H4 (cell line): ENCODE measurements at places on chromosomes 13 and 19. TPM values are rescaled to one million over a fixed set of nuclear protein-coding genes. Genes with fewer than 3 reads are reported as not detected.

DNA sequence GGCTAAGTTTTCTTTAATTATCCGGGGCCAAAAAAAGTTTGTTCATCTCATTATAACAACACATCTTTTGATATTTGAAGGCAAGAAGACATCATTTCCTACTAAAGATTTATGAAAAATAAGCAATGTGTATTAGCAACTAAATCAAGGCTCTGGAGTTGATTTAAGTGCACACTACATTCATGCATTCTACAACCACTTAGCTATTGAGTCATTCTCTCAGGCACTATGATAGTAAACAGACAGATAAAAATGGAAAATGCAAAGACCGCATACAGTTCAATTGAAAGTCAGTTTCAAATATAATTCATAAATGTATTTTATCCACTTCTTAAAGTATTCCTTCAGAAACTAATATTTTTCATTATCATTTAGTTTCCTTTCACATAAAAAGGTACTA is 1395.2 kb downstream of the PCDH9 start:
- no peak for DNase-seq

GRCh38 chr19:37977992-37978391 is 71.0 kb downstream of the SIPA1L3 start:
- no peak for DNase-seq

- DNase-seq = no peak
Observed at GRCh38 chr19:50039968-50040367, 14.2 kb downstream of the ZNF473 start.

DNA sequence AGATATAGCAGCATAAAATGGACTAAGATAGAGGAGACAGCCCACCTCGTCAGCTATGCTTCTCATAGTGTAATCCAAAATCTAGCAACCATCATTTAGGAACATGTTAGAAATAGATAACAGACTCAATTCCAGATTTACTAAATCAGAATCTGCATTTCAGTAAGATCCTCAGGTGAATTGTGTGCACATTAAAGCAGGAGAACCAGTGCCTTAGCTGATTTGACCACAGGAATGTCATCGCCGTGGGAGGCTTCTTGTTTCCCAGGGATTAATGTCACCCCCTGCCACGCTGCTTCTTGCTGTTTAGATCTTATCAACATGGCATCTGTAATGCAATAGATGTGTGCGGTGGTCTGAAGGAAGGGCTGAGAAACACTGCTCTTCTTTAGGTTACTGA is 84.0 kb downstream of the GPC5 start:
- peak; percentile 37 for DNase-seq

DNA sequence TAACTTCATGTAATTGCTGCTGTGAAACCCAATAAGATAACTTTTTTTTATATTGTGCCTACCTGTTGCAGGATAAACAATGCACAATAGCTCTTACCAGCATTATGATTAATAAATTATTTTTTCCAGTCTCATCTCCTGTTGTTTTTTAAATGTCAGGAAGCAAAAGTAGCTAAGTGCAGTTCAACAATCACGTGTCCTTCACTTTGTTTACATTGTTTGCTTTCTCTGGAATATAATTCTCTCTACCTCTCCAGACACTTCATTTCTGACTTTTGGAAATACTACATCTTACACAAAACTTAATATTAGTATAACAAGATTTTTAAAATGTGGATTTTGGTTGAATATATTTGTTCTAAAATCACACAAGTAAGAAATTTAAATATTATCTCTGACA is 1359.4 kb downstream of the SLITRK1 start:
- DNase-seq = no peak

GRCh38 chr13:83350569-83350968 is 531.7 kb downstream of the SLITRK1 start:
- no peak for DNase-seq

- DNase-seq = no peak
Observed at GRCh38 chr13:36986462-36987240, 12.5 kb downstream of the ALG5 start.

GRCh38 chr19:15372470-15372869 is 7.1 kb downstream of the AKAP8 start:
- no peak for DNase-seq

The TMEM86B gene
- 0.81 TPM in 1 of 2 replicates, not detected in the other for total RNA-seq

DNA sequence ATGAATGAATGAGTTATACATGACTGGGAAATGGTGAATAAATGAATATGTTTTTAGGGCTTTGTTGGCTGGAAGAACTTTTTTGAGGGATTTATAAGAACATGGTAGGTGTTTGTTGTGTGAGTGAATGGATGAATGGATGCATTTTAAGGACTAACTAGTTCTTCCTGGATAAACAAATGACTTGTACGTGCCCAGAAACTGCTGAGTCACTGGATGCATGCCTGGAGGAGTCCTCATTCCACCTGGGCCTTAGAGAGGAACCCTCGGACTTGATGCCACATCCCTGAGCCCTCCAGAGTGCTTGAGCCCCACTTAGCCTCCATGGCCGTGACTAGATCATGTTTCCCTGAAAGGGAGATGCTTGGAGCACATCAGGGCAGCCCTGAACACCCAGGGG is 153.4 kb downstream of the DPF1 start:
- DNase-seq = peak; percentile 69

GRCh38 chr13:48896312-48896711 is 79.4 kb upstream of the FNDC3A start:
- DNase-seq = peak; percentile 19

DNA sequence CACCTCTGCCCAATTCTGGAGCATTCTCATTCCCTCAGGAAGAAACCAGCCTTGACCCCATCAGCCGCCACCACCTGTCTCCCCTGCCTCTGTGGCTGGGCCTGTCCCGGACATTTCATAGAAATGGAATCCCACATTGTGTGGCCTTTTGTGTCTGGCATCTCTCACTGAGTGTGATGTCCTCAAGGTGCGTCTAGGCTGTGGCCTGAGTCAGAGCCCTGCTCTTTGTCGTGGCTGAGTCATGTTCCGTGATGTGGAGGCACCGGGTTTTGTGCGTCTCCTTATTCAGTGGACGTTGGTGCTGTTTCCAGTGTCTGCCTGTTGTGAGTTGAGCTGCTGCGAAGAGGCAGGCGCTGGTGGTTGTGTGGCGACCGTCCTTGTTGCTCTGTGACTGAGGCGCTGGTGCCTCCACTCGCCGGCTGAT is 3.5 kb downstream of the FZR1 start:
- DNase-seq = no peak

- DNase-seq = no peak
Observed at GRCh38 chr13:32407854-32408253, 20.1 kb downstream of the N4BP2L1 start.

DNA sequence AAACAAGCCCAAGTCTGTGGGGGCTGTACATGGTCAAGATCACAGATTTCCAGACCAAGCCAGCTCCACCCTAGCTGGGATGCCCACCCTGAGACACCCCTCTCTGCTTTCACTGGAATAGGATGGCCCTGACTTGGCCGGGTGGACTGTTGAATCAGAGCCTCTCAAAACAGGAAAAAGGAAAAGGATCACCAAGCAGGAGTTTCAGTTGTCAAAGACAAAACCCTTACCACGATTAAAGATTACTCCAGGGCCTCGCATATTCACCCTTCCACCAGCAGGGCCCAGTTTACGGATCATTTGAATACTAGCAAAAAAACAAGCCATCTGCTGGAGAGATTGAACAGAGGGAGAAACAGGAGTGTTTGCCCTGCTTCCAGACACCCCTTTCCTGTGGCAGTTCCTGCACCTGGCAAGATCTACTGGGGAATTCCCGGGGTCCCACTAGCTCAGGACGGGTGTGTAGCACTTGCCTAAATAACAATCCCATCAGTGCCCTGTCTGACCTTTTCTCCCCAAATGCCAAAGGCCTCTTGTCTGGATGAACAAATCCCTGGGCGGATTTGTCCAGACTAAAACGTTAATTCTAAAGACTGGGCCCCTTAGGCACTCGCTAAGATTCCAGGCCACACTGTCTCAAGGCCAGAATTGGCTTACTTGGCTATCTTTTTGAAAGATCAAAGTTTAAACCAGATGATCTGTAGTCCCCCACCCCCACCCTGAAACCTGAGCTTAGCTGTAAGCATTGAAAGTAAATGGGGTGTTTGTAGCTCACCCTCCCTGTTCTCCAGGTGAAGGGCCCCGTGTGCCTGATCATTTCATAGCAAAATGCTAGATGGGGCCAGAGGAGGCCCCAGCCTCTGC is 38.4 kb downstream of the ACTN4 start:
- peak; percentile 89 for DNase-seq

- no peak for DNase-seq
Observed at GRCh38 chr19:36046443-36047050, 7.5 kb downstream of the THAP8 start.

The CYP4F12 gene
- 3.6 and 6.3 TPM in 2 replicates for total RNA-seq

GRCh38 chr19:7970716-7971448 is 27.4 kb upstream of the TIMM44 start:
- no peak for DNase-seq

GRCh38 chr13:34942732-34943435 is 814 bp downstream of the NBEA start:
- peak; percentile 12 for DNase-seq

The ACP7 gene
- total RNA-seq = not detected in 2 replicates

- DNase-seq = no peak
Observed at GRCh38 chr13:72963762-72964161, 95.0 kb upstream of the KLF5 start.

GRCh38 chr13:104375614-104376013 is 1309.4 kb upstream of the SLC10A2 start:
- DNase-seq = no peak

DNA sequence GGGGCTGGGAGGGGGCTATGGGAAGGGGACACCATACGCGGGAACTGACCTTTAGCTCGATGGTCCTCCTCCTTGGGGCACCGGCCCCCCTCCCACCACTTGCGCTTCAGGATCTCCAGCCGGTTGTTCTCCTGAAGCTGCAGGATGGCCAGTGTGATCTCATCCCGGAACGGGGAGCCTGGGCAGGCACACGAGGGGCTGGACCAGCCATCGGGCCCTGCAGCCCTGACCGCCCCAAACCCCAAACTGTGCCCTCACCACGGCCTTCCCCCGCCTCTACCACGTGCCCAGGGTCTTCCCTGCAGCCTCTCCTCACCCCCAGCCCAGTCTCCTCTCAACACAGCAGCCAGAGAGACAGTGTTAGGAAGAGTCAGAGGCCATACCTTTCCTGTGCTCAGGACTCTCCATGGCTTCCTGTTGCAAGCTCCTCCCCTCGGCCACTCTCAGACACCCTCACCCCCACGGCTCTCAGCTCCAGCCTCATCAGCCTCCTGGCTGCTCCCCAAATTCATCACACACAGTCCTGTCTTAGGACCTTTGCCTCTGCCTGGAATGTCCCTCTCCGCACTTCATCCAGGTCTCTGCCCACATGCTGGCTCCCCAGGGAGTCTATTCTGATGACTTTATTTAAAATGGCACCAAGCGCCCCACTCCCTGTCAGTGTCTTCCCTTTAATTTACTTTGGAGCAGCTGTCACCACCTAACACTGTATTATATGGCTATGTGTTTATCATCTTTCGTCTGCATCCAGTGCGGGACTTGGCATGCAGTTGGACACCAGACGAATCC is 9.7 kb upstream of the ATP1A3 start:
- no peak for DNase-seq

The LAIR1 gene
- total RNA-seq = 0.46 and 1.5 TPM in 2 replicates

GRCh38 chr13:98586400-98587345 is 9.8 kb upstream of the STK24 start:
- no peak for DNase-seq

The THAP8 gene
- total RNA-seq = 1.9 and 6.3 TPM in 2 replicates

GRCh38 chr13:34803756-34804155 is 138.3 kb upstream of the NBEA start:
- DNase-seq = no peak

DNA sequence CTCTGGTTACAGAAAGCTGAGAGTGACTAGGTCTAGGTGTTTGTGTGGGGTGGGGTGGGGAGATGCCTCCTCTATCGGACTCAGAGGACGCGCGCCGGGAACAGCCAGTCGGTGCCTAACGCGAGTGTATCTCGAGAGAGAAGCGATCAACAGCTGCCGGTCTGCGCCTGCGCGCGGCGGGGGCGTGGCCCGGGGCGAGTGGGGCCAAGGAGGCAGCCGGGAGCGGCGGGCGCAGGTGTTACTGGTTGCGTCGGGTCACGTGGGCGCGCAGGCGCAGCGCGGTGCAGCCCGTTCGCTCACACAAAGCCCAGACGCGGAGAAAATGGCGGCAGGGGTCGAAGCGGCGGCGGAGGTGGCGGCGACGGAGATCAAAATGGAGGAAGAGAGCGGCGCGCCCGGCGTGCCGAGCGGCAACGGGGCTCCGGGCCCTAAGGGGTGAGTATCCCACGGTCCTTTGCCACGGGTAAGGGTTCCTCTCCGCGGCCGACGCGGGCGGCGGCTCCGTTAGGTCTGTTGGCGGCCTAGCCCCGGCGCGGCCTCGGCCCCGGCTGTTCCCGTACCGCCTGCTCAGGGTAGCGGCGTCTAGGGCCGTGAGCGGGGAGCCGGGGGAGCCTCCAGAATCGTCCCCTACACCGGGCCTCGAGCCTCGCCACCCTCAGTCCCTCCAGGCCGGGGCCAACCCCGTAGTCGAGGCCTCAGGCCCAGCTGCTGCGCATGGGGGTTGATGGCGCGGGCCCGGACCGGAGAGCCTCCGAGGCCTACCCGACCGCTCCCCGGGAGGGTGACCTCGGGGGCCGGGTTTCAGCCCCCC is at the start of gene HNRNPM:
HNRNPM (plus strand) TSS at position 299 of the 811 bp plus-strand sequence; CDS start at position 323, 24 bp downstream.
- DNase-seq = peak; percentile 98

DNA sequence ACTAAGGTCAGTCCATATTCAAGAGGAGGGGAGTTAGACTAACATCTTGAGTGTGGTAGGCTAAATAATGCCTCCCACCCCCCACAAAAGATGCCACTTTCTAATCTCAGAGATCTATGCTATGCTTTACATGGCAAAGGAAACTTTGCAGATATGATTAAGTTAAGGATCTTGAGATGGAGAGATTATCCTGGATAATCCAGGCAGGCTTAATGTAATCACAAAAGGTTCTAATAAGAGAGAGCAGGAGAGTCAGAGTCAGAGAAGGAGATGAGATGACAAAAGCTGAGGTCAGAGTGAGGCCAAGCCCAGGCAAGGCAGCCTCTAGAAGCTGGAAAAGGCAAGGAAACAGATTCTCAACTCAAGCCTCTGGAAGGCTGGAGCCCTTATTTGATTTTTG is 1011.6 kb downstream of the PCDH9 start:
- DNase-seq = no peak

- no peak for DNase-seq
Observed at GRCh38 chr13:23159205-23159759, 21.5 kb upstream of the SGCG start.

DNA sequence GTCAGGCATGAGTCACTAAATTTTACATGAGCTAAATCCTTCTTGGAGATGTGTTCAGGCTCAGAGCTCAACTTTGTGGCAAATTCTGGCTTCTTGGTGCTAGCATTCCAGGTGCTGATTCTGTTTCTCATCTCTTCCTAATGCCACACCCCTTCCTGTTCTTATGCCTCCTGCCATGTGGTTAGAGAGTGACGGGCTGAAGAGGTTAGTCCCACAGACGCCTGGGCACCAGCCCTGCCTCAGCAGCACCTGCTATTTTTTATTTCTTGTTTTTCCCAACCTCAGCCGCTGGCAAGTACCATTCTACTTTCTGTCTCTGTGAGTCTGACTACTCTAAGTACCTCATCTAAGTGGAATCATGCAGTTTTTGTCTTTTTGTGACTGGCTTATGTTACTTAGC is 329.5 kb downstream of the KCNRG start:
- no peak for DNase-seq
